Psoas muscle (tissue), 8 donors: ENCODE measurements at places on chromosomes 16 and 17. TPM values are rescaled to one million over a fixed set of nuclear protein-coding genes. Genes with fewer than 3 reads are reported as not detected.

GRCh38 chr16:72174726-72175125 is 2.8 kb upstream of the PMFBP1 start:
- no peak for DNase-seq

DNA sequence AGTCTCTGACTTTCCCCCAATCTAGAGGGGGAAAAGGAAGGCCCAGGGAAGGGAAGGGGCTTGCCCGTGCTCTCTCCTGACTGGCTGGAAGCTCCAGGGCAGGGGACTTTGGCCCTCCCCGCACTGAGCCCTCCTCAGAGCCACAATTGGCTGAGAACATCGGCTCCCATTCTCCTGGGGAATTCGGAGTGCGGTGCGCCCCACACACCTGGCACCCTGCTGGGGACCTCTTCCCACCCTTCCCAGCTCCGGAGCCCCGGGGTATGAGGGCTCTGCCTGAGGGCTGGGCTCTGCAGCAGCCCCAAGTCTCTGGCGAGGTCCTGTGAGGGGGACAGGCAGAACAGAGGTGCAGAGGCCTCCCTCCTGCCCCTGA is 36.0 kb downstream of the PIMREG start:
- no peak for DNase-seq

DNA sequence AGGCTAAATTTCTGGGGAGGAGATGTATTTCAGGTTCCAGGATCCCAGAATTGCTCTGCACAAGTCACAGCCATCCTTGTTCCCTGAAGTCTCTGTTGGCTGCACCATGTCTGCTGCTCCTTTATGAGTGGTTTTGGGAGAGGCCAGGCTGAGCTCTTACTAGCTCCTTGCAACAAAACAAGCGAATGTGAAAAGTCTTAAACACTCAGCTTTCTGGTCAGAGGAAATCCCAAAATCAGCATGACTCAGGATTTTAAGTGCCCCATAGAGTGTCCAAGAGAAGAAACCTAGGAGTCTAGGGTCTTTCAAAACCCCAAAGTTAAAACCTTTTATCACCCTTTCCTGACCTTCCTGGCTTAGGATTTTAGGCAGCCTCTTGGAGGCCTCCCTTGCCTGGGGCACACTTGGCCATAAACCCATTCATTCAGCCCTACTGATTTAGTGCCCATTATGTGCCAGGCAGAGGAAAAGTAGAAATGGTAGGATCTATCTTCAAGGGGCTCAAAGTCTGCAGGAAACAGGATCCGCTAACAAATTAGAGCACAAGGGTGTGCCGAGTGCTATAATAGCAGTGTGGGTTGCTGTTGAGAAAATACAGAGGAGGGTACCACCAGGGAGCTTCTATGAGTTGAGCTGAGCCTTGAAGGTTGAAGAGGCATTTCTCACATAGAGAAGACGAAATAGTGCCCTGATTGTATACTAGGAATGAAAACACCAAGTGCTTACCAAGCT is 36.9 kb downstream of the SOST start:
- no peak for DNase-seq

GRCh38 chr16:22926105-22926751 is 112.3 kb downstream of the HS3ST2 start:
- no peak for DNase-seq

DNA sequence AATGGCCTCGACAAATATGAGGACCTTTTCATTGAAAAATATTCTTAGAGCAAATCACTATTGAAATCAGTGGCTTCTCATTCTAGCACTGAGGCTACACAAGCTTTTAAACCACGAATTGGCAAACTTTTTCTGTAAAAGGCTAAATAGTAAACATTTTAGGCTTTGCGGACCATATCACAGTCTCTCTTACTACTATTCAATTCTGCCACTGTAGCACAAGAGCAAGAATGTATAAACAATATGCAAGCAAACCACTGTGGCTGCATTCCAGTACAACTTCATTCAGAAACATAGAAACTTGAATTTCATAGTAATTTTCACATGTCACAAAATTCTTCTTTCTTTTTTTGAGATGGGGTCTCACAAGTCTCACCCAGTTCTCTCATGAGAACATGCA is 49.1 kb downstream of the PHLPP2 start:
- no peak for DNase-seq

NLRC3 gene
- 0.47 TPM for total RNA-seq

ARHGAP23 gene
- total RNA-seq, result 23.6 TPM
